ENCODE measurements at places on chromosomes 1 and 21.

GRCh38 chr1:110718452-110718851 is 43.7 kb upstream of the KCNA3 start:
- DNase-seq = no peak

- DNase-seq = no peak
Observed at GRCh38 chr1:178371235-178371634, 125.5 kb downstream of the CLEC20A start.

- DNase-seq = no peak
Observed at GRCh38 chr1:182359645-182360044, 31.9 kb downstream of the GLUL start.

GRCh38 chr1:173467426-173467825 is 9.7 kb upstream of the PRDX6 start:
- DNase-seq = no peak

GRCh38 chr1:227440182-227440581 is 121.9 kb upstream of the CDC42BPA start:
- DNase-seq = no peak
